Aorta (tissue), 5 donors: ENCODE measurements at places on chromosomes 5 and 9.
A peak's percentile ranks its signal among the peaks of the same experiment; 100 is the strongest.

DNA sequence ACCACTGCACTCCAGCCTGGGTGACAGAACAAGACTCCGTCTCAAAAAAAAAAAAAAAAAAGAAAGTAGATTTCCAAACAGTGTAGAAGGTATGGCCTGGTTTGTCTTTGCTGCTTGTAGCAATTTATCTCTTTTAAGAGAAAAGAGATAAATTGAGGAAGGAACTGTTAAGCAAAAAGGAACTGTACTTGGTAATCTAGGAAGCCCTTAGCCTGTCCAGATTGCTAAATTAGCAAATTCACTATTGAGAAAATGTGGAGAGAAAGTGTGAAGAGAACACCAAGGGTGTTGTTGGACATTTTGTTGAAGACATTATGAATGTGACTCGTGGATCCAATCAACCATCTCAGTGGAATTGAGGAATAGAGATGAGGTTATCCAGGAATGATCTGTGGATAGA lies 13.0 kb upstream of the SUSD3 start:
- no peak overlapping the region for H3K4me3 ChIP-seq
- no peaks in the 10 kb centered on the region for H3K27me3 ChIP-seq
- no peaks in the 10 kb centered on the region for H3K4me1 ChIP-seq
- H3K36me3 ChIP-seq, result no peaks in the 10 kb centered on the region
- no peak overlapping the region for H3K27ac ChIP-seq
- DNase-seq, result no peak

DNA sequence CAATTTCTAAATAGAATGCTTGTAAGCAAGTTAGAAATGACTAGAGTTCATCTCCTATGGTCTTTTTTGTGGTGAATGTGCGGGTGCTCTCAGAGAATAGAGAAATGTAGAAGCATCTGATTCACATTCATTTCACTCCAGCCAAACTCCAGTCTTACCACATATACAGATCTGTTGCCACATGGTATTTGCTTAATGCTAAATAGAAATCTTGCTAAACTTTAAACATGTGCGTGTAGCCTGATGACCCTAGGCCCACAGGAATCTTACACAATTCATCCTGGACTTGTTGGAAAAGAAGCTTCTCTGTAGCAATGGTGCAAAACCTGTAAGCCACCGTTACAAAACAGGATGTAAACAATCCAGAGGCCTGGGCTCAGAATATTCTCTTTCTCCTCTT lies 135.2 kb downstream of the PCSK1 start:
- H3K4me1 ChIP-seq, result peaks cover 3% of the 10 kb centered on the region
- H3K4me3 ChIP-seq, result no peak overlapping the region
- H3K36me3 ChIP-seq, result no peaks in the 10 kb centered on the region
- no peak overlapping the region for H3K27ac ChIP-seq
- no peak for DNase-seq

DNA sequence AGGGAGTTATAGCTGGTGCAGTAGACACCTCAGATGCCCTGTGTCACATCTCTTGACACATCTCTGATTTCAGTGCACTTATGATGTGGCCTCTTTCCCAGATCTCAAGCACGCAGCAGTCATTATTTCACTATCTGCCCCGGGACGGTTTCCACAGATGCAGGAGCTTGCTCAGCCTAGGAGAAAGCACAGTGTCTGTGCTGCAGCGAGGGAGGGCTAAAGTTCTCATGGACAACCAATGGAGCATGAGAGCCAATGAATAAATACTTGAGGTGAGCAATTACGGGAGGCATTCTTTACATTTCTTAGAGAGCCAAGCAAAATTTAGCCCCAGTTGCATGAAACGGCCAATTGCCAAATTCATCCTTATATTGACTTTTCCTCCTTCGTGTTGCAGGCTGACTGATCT lies 7.4 kb upstream of the MOB3B start:
- H3K36me3 ChIP-seq, result no peaks in the 10 kb centered on the region
- peaks cover 17% of the 10 kb centered on the region for H3K4me1 ChIP-seq
- no peak overlapping the region for H3K27ac ChIP-seq
- no peaks in the 10 kb centered on the region for H3K27me3 ChIP-seq

DNA sequence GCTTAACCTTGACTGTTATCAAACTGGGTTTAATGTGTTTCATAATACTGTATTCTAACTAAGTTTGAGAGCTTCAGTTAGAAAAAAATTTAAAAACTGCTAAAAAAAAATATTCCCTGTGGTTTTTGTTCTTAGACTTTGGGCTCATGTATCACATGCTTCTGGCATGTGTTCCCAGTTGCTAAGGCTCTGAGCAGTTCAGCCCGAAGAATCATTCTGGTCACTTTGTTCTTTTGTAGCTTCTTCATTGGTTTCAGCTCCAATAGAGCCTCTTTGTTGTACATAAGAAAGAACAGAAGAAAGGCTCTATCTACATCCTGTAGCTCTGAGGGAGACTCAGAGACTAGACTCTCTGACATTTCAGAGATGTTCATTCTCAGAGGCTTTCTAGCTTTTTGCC lies 25.6 kb downstream of the KCNN2 start:
- H3K4me1 ChIP-seq, result no peaks in the 10 kb centered on the region
- H3K4me3 ChIP-seq, result no peak overlapping the region
- H3K36me3 ChIP-seq, result no peaks in the 10 kb centered on the region
- DNase-seq, result no peak
- H3K27ac ChIP-seq, result no peak overlapping the region

DNA sequence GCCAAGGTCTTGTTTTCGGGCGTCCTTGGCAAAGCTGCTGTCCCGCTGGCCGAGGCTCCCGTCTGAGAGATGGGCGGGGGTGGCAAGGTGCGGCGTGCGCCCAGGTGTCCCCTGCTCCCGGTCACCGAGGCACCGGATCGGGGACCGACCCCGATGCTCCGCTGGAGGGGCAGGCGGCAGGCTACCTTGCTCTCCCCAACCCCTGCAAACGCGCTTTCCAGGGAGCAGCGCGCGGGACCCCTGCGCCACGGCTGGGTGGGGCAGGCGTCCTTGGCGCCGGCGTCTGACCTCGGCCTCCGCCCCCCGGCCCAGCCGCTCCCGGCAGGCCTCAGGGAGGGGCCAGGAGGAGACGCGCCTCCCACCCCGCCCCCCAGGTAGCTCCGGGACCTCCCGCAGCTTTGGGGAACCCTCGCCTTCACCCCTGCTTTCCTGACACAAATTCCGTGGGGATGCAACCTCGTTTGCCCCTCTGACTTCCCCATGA lies 551 bp downstream of the N4BP3 start:
- no peaks in the 10 kb centered on the region for H3K27me3 ChIP-seq
- no peaks in the 10 kb centered on the region for H3K4me1 ChIP-seq
- H3K27ac ChIP-seq, result no peak overlapping the region
- no peaks in the 10 kb centered on the region for H3K36me3 ChIP-seq
- peak; percentile 61 for DNase-seq

DNA sequence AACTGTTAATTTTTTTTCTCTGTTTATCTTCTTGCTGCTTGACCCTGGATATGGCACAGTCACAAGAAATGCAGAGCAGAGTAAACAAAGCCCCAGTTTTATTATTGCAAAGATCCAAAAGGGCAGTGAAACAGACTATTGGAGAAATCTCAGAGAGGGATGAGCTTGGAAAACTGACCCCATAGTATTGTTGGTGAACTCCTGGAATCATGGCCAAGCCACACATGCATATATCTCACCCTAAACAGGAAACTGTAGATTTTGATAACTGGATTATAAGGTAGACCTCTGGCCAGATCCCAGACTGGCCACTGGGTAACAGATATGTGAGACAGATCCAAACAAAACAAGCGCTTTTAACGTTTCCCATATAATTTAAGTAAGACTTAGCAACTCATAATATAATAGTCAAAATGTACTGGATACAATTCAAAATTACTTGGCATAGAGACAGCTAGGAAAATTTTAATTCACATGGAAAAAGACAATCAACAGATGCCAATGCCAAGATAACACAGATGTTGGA lies 263.5 kb upstream of the SEMA6A start:
- H3K4me1 ChIP-seq, result no peaks in the 10 kb centered on the region
- no peaks in the 10 kb centered on the region for H3K27me3 ChIP-seq

DNA sequence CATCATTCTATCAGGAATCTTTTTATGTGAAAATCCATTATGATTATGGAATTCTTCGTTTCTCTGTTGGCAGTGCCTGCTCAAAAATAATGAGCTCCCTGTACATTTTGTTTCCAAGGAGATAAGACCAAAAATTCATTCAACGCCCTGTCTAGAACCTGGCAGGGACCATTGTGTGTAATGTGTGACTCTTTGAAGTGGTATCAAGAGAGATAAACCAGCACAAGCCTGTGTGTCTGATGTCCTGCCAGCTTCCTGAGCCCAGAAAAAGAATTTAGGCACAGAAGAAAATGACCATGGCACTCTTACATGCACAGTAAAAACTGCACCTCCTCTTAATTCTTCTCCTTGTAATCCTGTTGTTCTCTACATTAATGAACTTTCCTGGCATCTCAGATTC lies 177.4 kb downstream of the SAXO1 start:
- no peak for DNase-seq
- H3K4me1 ChIP-seq, result peaks cover 3% of the 10 kb centered on the region
- H3K27ac ChIP-seq, result no peak overlapping the region

DNA sequence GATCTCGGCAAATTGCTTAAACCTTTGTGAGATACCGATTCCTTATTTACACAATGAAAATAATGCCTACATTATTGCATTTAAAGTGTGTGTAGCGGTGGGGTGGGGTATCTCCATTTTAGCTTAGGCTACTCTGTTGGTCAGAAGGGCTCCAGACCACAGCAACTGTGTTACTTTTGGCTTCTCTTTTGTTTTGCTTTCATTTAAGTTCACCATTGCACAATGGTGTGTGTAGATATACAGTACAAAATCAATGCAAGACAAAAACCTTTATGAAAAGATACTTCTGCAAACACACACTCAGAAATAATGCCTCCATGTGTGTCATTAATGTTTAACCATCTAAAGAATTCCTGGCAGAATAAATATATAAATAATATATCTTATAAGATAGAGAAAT lies 279.4 kb downstream of the FBXL17 start:
- DNase-seq, result no peak
